Activated CD8-positive, alpha-beta T cell treated with anti-CD3 and anti-CD28 coated beads for 36 hours (primary cell): ENCODE measurements at places on chromosomes 12 and 14. TPM values are rescaled to one million over a fixed set of nuclear protein-coding genes. Genes with fewer than 3 reads are reported as not detected.

The GUCY2C gene
- not detected for total RNA-seq

DNA sequence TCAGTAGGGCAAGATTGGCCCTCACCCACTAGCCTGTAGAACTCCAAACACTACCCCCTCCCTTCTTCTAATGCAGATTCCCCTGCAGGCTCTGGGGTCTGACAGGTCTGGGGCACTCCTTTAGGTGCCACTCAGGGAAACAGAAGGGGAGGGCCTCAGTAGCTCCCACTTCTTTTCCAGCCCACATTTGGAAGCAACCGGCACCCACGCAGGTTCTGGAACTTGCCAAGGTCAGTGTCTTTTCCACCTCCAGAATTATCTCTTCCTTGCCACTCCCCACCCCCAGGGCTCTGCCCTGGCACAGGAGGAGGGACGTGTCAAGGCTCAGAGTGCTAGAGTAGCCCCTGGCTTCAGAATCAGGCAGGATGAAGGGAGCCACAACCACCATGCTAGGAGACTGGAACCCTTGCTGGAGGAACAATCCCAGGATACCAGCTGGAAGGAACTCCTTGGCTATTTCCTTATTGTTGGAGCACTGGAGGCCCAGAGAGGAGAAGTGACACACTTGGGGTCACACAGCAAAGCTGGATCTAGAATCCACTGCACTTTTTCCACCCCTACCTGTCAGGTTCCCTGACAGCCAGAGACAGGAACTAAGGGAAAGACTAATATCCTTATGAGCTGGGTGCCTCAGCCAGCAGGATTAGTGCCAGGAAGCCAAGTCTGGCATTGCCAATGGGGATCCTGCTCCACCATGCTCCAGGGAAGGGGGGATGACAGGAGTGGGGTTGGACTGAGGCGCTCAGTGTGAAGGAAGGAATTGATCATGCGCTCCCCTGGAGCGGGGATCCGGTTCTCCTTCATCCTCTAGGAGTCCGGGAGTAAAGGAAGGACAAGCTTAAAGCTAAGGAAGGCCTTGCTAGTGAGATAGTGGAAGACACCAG lies 1.8 kb upstream of the FIGNL2 start:
- no peak overlapping the region for H3K4me3 ChIP-seq
- peaks cover 26% of the 10 kb centered on the region for H3K27me3 ChIP-seq
- DNase-seq = no peak
- H3K27ac ChIP-seq = no peak overlapping the region
- no peaks in the 10 kb centered on the region for H3K36me3 ChIP-seq

The RASSF9 gene
- total RNA-seq = not detected

The KLRD1 gene
- total RNA-seq = 6.9 TPM
